ENCODE measurements at places on chromosomes 5 and 9. TPM values are rescaled to one million over a fixed set of nuclear protein-coding genes. Genes with fewer than 3 reads are reported as not detected.

Gene ERBIN
- total RNA-seq = 163 TPM

Gene ECM2
- not detected for total RNA-seq

Gene TYRP1
- total RNA-seq = not detected

Gene GPR150
- total RNA-seq = not detected

Gene RNF183
- not detected for total RNA-seq

Gene ZDHHC11
- total RNA-seq = 32.0 TPM

Gene C1QTNF3
- total RNA-seq = 4.2 TPM

Gene PPP3R2
- total RNA-seq = not detected

Gene MEIKIN
- total RNA-seq = not detected

Gene C9orf50
- total RNA-seq = not detected

Gene RRAGA
- 40.8 TPM for total RNA-seq
